ENCODE measurements at places on chromosomes 6 and 20.

- DNase-seq: no peak
These were observed at the start of gene IYD for GRCh38 chr6:150368762-150369161. Gene IYD, plus strand, starts transcription at chr6:150369012. Its CDS starts 20 bp downstream, at chr6:150369032.

DNA sequence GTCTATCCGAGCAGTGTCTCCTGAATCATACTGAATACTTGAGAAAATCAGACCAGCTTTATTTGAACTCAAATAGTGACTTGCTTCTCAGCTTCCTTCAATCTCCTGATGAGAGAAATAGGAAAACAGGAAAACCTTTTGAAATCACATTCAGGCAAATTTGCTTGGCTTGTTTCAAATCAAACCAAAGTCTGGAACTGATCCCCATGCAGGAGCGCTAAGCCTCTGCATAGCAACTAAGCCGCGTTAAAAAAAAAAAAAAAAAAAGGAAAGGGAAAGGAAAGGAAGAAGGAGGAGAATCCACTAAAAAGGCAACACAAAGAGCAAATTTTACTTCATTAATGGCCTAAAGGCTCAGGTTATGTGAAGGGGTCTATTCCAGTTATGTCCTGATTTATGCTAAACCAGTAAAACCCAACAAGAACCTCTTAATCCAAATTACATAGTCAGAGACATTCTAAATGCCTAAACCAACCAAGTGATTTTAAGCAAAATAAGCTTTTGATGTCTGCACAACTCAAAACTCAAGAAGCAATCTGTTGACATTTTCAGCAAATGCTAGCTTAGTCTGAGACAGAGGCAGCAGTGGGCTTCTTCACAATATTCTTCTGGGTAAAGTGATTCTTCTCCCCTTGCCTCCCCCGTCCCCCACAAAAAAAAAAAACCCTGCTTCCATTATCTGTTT lies 112.5 kb downstream of the SOBP start:
- DNase-seq: no peak

DNA sequence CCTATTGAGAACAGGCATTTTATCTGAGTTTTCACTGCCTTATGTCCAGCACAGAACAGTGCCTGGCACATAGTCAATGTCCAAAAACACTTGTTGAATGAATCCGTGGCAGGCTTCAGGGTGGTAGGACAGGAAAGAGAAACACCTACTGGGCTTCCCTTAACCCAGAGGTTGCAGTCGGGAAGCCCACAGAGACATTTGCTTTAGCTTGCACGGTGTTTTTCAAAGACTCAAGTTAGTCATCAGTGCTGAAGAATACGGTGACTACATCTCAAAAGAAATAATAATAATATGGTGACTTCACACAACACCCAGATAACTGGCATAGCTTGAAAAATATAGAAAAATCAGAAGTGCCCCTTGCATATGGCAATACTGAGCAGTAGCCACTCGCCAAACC lies 160.4 kb downstream of the CD83 start:
- DNase-seq: no peak

- DNase-seq: no peak
These were observed 52.3 kb upstream of the BCLAF1 start for GRCh38 chr6:136341967-136342366.
